NCI-H345 (cell line): ENCODE measurements at places on chromosomes 6 and 20.

- peak; percentile 27 for DNase-seq
These were observed 19.7 kb downstream of the VAPB start for GRCh38 chr20:58408603-58409246.

- no peak for DNase-seq
These were observed 447 bp downstream of the MCM3 start for GRCh38 chr6:52284131-52284459.

- no peak for DNase-seq
These were observed 157.8 kb upstream of the AFDN start for GRCh38 chr6:167668754-167669552.

DNA sequence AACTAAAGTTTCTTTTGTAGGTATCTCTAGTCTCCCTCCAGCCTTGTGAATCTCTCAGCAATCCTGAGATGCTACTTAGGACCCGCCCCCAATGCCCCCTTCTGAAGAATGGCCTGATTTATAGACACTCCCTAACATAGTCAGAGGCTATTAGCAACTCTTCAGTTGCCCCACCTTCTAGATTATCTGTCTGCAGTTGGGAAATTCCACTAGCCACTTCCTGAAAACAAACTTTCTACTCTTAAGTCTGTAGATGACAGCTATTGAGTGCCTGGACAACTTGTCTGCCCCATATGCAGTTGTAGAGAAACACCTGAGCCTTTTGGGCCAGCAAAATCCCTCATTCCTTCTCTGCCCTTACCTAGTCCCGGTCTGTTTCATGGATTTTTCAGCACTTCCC lies 188.2 kb upstream of the PREP start:
- no peak for DNase-seq

DNA sequence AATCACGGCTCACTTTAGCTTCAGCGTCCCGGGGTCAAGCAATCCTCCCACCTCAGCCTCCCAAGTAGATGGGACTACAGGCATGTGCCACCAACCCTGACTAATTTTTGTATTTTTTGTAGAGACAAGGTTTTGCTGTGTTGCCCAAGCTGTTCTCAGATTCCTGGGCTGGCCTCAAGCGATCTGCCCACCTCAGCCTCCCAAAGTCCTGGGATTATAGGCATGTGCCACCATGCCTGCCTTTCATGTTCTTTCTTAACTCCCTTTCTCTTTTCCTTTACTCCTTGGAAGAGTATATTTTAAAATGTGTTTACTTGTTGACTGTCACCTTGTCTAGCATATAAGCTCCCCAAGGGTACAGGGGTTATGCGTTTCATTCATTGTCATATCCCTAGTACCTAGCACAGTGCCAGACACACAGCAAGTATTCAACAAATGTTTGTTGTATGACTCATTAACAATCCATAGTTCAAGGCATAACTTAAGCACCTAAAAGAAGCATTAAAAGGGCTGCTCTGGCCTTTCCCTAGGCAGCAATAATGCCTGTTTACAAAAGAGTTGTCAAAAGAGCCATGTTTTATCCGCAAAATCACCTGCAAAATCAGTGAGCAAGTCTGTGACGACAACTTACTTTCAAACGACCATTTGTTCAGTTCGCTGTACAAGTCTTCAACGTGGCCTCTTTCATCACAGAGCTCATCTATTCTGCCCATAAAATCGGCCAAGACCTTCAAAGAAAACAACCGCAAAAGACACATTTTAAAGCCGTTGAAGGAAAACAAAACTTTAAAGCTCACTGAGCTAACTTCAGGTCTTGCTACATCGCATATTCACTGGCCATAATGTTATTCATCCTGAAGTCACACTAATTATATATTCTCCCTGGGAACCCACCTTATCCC lies 4.6 kb downstream of the CYP24A1 start:
- DNase-seq: no peak
